Adipocyte (in vitro differentiated cells): ENCODE measurements at places on chromosomes 7 and 10.

DNA sequence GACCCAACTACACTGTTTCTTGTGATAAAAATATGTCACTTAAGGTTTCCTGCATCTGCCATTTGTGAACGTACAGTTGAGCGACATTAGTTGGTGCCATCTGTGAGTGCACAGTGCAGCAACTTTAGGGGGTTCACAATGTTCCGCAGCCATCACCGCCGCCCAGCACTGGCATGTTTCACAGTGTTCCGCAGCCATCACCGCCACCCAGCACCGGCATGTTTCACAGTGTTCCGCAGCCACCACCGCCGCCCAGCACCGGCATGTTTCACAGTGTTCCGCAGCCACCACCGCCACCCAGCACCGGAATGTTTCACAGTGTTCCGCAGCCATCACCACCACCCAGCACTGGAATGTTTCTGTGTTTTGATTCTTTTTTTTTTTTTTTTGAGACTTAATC lies 83.0 kb downstream of the MGMT start:
- DNase-seq, result no peak

- no peak for DNase-seq
Measured at GRCh38 chr7:128732521-128733277, 6.5 kb upstream of the CALU start.

GRCh38 chr7:116834815-116835504 lies 27.4 kb upstream of the CAPZA2 start:
- DNase-seq, result no peak

DNA sequence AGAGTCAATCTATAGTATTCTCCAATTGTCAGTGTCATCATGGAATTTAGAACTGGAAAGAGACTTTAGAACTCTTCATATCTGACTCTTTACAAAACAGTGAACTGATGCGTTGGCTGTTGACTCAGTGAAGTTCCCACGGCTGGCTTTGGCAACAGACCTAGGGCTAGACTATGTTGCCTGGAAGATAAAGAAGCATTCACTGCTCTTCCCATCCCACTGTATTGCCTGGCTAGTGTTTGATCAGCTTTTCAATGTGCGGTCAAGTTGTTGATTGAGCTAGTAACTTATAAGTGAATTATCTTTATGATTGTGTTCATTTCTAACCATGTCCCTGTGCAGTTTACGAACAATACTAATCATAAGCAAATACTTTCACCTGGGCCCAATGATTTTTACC lies 365.7 kb upstream of the LRGUK start:
- DNase-seq, result no peak

GRCh38 chr7:150952331-150953050 lies 25.6 kb downstream of the KCNH2 start:
- DNase-seq, result no peak

- peak; percentile 60 for DNase-seq
Measured at GRCh38 chr10:89115876-89116627, 91.1 kb downstream of the CH25H start.

- peak; percentile 20 for DNase-seq
Measured at GRCh38 chr7:81361769-81362312, 408.0 kb downstream of the HGF start.

DNA sequence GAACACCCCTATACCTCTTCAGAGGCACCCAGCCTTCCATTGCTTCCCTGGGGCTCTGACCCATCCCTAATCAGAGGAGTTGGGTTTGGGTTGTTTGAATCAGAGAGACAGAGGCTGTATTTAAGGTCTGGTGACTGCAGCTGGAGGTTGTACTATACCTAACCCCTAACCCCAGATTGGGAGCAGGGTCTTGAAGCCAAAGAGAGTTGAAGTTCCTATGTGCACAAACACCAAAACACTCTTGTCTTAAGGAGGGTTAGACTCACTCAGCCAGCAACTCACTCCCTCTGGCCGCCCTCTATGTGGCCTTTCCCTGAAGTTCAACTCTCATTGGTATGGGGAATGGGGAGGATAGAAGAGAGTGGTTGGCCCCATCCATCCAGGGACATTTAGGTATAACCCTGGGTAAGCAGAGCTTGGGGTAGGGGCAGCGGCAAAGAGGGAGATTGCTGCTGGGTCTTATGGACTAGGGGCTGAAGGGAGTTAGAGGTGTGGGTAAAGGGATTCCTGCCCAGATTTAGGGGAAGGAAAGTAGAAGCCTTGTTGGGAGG lies 80.0 kb downstream of the PAX2 start:
- no peak for DNase-seq

- no peak for DNase-seq
Measured at GRCh38 chr10:70595566-70596016, 7.0 kb downstream of the PRF1 start.

- no peak for DNase-seq
Measured at GRCh38 chr7:23226844-23227450, 19.6 kb upstream of the GPNMB start.

DNA sequence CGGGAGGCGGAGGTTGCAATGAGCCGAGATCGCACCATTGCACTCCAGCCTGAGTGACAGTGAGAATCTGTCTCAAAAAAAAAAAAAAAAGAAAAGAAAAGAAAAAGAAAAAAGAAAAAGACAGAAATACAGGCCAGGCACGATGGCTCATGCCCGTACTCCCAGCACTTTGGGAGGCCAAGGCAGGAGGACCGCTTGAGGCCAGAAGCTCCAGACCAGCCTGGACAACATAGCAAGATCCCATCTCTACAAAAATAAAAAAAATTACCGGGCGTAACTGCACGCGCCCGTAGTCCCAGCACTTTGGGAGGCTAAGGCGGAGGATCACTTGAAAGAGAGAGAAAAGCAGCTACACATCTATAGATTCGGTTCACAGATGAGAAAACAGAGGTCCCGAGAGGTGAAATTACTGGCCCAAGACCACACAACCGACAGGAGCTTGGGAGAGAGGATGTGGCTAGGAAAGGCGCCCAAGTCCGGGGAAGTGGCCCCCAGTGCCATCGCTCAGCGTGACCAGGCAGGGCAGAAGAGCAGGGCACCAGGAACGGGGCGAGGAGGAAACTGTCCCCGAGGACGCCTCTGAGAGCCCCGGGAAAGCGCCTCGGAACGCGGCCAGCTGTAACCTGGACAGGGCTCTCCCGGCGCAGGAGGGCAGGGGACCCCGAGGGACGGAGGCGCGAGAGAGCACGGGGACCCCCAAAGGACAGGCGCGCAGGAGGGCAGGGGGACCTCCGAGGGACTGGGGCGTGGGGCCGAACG lies 612 bp downstream of the SNX8 start:
- peak; percentile 51 for DNase-seq
